ENCODE measurements at places on chromosomes 7 and 10.

- DNase-seq: no peak
These were observed 112.9 kb upstream of the LYZL2 start for GRCh38 chr10:30742471-30742870.

- DNase-seq: no peak
These were observed 284.0 kb upstream of the RNF32 start for GRCh38 chr7:156356551-156356950.

GRCh38 chr7:30533886-30534285 lies 29.3 kb upstream of the GGCT start:
- DNase-seq: no peak

DNA sequence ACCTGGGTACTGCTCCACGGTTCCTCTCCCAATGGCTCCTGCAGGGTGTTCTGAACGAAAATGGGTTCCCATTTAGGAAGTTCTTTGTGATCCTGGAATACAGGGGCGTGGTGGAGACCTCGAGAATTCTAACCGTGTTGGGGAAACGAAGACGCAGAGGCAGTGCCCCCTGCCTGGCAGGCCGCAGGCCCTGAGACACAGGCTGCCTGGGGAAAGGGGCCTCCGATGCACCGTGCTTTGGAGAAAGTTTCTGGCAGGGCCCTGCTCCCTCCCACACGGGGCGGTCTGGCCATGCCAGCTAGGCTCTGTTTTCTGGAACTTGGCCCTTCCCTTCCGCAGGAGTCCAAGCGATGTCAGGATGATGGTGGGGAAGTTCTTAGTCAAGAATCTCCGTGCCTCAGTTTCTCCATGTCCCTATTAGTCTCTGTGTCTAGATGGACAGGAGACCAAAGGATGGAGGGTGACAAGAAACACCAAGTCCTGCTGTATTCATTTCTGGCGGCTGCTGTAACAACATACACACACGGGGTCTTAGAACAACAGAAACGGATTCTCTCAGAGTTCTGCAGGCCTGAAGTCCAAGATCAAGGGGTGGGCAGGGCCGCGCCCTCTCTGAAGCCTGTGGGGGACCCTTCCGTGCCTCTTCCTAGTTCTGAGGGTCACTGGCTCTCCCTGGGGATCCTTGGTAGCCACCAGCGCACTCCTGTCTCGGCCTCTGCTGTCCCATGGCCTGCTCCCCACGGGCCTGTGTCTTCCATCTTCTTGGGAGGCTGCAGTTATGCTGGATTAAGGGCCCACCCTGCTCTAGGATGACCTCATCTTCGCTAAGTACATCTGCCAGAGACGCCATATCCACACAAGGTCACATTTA lies 27.7 kb downstream of the PRKAG2 start:
- DNase-seq: no peak

DNA sequence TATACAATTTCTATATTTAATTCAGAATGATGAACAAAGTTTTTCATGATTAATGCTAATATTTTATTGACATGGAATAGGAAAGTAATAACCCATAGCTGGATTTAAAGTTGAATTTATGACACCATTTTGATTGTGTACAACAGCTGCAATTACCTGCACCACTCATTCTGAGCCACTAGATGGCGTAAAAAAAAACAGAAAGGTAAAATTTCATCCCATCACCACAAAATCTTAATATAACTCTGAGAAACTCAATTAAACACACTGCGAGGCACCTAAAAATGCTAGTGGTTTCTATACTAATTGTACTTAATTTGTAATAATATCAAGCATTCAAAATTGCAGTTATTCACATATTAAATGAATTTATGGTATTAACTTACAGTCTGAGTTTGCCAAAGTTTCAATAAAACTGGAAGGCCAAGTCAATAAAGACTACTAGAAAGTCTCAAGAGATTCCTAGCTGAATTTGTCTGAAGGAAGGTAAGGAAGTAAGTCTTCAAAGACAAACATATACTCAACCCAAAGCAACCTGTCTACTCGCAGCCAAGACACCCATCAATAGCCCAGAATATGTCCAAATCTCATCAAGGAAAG lies 182.5 kb downstream of the SKAP2 start:
- no peak for DNase-seq

GRCh38 chr10:6823770-6824169 lies 243.7 kb upstream of the PRKCQ start:
- no peak for DNase-seq

- DNase-seq: peak; percentile 12
These were observed 638.5 kb downstream of the CCSER2 start for GRCh38 chr10:84966708-84967441.

DNA sequence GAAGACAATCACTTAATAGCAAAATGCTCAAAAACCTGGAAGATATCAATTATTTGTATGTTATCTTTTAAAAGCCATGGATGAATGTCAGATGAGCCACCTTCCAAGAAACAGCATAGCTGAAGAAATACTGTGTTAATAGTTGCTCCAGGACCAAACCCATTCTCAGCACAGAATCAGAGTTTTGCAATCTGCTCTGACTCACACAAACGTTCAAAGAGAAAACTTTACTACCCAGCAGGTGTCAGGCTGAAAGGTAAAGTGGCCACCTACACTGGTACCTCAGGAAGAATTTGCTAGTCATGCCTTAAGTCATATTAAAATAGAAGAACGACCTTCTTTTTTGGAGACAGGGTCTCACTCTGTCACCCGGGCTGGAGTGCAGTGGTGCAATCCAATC lies 526.5 kb downstream of the PARD3 start:
- DNase-seq: no peak

- no peak for DNase-seq
These were observed 62.0 kb upstream of the NRBF2 start for GRCh38 chr10:63071145-63071544.

DNA sequence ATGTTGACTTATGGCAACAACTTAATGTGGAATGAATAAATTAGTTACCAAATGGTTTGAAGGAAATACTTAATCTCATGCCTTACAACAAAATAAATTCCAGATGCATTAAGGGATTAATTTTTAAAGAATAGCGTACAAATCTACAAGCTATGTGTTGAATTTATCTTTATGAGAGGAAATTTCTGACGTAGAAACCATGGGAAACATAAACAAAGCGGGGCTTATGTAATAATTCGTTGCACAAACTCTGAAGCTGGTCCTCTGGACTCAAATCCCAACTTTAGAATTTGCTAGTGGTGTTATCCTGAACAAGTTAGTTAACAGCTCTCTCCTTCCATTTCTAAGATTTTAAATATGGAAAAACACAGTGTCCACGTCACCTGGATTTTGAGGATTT lies 137.4 kb upstream of the CALCR start:
- no peak for DNase-seq

GRCh38 chr10:4107285-4107851 lies 322.4 kb upstream of the KLF6 start:
- DNase-seq: no peak

GRCh38 chr7:142120524-142120923 lies 9.0 kb downstream of the MGAM2 start:
- DNase-seq: no peak

GRCh38 chr7:154451480-154452457 lies 399.6 kb downstream of the DPP6 start:
- DNase-seq: no peak

DNA sequence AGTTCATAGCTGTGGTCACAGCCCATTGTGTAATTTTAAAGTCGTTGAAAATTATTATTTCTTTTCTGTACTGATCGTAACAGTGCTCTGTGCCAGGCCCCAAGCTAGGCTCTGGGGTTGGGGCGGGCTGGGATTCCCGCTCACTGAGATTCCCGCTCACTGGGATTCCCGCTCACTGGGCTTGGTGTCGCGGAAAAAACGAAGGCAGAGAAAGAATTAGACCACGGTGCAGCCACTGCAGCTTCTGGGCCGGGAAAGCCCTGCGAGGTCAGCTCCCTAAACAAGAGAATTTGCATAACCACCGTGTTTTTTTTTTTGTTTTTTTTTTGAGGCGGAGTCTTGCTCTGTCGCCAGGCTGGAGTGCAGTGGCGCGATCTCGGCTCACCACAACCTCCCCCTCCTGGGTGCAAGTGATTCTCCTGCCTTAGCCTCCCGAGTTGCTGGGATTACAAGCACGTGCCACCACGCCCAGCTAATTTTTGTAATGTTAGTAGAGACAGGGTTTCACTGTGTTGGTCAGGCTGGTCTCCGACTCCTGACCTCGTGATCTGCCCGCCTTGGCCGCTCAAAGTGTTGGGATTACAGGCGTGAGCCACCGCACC lies 31.2 kb downstream of the FOXK1 start:
- no peak for DNase-seq

- no peak for DNase-seq
These were observed 20.8 kb downstream of the LAT2 start for GRCh38 chr7:74230446-74231231.

DNA sequence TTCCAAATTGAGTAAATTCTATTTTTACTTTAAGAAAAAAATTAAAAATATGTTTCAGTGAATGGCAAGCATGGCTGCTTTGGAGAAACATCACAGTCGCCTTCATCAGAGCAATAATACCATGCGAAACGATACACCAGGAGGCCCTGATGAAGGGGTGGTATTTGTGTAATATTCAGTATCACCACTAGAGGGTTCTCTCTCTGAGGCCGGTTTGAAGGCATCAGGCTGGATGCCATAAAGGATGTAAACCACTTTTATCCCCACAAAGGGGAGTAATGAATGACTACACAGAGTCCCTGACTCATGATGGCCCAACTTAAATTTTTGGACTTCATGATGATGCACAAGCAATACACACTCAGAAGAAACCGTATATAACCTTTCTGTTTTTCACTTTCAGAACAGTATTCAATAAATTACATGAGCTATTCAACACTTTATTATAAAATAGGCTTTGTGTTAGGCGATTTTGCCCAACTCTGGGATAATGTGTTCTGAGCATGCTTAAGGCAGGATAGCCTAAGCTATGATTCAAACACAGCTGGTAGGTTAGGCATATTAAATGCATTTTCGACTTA lies 95.5 kb downstream of the PPP1R17 start:
- DNase-seq: peak; percentile 69

DNA sequence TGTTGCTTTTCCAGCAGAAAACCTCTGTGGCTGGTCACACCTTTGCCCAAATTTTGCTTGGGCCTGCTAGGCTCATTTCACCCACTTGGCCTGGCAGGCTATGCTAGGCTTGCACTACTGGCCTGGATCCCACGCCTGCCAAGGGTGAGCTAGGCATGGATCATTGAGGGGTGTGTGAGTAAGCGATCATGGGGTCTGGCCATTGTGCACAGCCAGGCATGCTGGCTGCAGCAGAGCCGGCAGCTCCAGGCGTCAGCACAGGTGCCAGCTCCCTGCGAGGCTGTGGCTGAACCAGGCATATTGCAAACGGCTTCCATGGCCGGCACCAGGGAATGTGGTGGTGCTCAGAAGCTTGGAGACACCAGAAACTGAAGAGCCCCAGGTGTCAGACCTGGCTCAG lies 19.2 kb downstream of the CFAP70 start:
- DNase-seq: no peak

DNA sequence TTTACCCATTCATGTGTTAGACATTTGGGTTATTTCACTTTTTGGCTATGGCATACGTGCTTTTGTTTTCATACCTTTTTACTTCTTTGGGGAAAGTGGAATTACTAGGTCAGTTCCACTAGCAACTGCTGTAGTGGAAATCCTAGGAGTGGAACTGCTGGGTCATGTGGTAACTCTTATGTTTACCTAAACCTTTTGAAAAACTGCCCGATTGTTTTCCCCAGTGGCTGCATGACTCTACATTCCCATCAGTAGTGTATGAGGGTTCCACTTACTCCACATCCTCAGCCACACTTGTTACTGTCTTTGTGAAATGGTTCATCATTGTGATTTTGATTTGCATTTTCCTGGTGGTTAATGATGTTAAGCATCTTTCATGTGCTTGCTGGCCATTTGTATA lies 82.3 kb downstream of the TAX1BP1 start:
- no peak for DNase-seq

- DNase-seq: no peak
These were observed 136.8 kb downstream of the C10orf105 start for GRCh38 chr10:71582506-71583475.

DNA sequence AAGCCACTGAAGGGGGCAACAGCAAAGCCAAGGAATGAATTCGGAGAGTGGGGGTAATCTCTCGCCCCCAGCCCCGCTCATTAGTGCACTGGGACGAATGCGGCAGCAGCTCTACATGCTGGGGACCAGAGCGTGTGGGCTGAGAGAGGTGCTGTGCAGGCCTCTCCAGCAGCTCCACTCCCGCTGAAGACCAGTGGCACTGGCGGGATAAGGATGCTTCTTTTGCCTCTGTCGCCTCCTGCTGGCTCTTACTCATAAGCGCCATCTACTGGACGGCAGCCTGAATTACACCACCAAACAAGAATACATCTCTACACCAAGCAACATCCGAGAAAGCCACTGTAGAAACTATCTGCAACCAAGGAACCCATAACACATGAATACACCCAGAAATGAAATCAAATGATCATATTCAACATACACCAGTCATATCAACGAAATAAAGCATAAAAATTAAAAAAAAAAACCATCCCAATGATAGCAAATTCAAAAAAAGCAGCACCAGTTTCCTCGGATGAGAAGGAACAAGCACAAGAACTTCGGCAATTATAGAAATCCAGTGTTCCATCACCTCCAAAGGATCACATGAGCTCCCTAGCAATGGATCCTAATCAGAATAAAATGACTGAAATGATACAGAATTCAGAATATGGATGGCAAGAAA lies 79.0 kb upstream of the TMEM168 start:
- peak; percentile 74 for DNase-seq

- DNase-seq: no peak
These were observed 94.0 kb downstream of the DIP2C start for GRCh38 chr10:595473-595872.

DNA sequence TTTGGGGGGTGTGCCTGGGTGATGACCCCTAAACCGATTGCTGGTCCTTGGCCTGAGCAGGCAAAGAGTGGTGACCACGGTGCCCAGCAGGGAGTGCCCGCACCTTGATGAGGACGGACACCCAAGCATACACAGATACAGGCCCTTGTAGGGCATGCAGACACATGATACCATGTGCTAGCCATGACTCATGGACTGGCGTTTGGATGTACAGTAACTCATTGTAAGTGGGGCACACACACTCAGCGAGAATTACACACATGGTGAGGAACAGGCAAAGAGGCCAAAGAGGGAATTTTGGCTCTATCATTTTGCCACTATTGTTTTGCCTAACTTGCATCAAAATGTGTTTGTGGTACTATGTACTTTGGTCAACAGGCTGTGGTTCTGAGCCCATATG lies 24.1 kb downstream of the KAZALD1 start:
- DNase-seq: no peak

DNA sequence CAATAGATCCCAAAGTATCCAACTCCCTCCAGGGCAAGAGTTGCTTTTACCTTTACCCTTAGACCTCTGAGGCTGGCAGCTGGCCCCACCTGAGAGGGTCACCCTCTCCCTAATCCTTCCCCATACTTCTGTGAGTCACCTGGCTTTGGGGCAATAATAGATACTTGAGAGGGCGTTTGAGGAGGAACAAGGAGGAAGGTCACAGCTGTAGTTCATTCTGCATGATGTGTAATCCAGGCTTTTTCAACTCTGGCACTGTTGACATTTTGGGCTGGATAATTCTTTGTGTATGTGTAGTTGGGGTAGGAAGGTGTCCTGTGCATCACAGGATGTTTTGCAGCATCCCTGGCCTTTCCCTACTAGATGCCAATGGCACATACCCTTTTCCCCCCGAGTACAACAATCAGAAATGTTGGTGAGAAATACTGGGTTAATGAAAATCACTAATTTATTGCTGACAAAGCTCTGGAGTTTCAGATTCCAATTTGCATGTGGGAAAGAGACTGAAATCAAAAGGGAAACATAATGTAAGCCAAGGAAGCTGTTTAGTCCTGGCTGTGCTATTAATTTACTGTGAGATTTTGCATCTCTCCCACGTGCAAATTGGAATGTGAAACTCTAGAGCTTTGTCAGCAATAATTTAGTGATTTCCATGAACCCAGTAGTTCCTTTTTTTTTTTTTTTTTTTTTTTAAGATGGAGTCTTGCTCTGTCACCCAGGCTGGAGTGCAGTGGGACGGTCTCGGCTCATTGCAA lies 3.6 kb downstream of the BLVRA start:
- DNase-seq: no peak
